ENCODE measurements at places on chromosomes 6 and 20.

DNA sequence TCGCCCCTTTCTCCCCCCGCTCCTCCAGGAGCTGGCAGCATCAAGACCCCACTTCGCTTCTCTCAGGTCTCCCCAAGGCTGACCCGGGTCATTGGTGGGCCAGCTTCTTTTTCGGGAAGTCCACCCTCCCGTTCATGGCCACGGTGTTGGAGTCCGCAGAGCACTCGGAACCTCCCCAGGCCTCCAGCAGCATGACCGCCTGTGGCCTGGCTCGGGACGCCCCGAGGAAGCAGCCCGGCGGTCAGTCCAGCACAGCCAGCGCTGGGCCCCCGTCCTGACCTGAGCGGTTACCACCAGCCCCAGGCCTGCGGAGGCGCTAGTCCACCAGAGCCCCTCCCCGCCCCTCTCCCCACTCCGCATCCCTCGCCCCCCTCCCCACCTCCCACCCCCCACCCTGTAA lies 1.0 kb downstream of the PPDPF start:
- no peak for DNase-seq

DNA sequence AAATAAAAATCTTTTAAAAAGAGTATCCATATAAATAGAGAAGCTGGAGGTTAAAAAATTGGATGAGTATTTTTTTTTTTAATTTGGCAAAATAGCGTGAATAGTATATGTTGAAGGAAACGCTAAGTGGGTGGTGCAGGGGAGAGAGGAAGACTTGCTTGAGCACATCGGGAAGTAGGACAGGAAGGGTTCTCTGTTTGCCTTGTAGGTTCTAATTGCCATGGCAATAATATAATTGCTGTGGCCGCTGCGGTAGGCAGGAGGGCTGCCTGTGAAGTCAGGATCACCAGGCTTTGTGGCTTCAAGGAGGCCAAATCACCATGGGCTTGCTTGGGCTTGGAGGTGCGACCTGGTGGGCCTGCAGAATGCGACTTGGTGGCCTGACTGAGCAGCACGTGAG lies 35.1 kb downstream of the IGF2R start:
- DNase-seq = no peak

DNA sequence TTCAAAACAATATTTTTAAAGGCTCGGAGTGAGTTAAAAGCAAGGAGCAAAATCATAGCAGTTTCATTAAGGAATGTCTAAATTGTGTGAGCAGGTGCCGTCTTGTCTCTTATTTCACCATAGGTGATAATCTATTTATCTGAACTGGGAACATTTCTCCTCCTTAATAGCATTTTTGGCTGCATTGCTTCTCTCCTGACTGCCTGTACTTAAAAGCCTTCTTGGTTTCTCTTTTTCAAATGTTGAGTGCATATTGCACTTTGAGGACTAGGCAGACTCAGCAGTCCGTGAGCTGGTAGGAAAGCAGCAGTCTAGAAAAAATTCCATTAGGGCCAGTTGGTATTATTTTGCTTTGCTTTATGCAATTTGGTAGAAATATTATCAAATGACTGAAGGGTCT lies 645.9 kb downstream of the GRIK2 start:
- DNase-seq = no peak

GRCh38 chr20:44143936-44144335 lies 43.1 kb downstream of the JPH2 start:
- no peak for DNase-seq

GRCh38 chr6:79469376-79470246 lies 67.6 kb downstream of the LCA5 start:
- DNase-seq = no peak

DNA sequence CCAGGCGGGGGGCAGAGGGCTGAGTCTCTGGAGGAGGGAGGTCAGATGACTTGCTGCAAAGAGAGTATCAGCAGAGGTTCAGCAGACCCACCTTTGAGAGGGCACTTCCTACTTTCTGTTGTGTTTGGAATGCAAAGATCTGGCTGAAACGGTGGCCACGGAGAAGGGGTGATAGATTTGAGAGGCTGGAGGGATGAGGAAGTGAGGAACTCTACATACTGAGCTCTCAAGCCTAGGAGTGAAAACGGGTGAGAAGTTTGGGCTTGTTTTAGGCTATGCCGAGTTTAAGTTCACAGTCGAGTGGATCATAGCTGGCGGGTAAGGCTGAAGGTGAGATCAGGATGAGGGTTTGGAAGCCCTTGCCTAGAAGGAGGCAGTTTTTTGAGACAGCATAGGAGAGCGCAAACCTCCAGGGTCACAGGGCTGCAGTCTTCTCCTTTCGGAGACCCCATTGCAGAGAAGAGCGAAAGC lies 477 bp upstream of the ITPA start:
- DNase-seq = no peak

DNA sequence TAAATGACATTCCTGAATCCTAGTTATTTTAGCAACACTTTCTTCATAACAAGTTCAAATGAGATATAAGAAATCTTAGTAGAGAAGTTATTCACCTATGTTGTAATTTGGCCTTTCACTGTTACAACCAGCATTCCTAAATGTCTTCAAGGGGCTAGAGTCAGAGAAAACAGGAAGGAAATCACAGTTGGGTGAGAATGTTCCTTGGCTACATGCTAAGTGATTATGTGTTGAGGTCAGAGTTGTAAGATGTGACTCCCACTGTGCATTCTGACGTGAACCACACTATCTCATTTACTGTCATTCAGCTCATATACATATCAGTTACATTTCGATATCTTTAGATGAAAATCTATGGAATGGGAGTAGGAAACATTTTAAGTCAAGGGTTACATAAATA lies 51.0 kb upstream of the MLIP start:
- DNase-seq = no peak

DNA sequence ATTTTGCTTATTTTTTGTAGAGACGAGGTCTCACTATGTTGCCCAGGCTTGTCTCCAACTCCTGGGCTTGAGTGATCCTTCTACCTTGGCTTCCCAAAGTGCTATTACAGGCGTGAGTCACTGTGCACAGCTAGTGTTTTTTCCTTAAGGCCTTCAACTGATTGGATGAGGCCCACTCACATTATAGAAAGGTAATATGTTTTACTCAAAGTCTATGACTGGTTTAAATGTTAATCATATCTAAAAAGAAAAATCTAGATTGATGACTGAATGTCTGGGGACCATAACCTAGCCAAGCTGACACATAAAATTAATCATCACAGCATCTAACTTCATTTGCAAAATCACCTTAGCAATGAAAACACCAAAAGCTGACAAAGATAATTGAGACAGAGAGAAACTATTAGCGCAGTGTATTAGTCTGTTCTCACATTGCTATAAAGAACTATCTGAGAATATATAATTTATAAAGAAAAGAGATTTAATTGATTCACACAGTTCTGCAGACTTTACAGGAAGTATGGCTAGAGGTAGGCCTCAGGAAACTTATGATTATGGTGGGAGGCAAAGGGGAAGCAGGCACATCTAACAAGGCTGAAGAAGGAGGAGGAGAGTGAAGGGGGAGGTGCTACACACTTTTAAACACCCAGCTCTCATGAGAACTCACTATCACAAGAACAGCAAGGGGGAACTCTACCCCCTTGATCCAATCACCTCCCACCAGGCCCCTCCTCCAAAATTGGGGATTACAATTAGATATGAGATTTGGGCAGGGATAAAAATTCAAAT lies 66.8 kb upstream of the ARHGAP18 start:
- DNase-seq = no peak

GRCh38 chr6:113112086-113112485 lies 745.1 kb upstream of the MARCKS start:
- DNase-seq = no peak

- DNase-seq = no peak
Observed at GRCh38 chr6:87103977-87104601, 9.2 kb upstream of the CGA start.
